T-helper 17 cell (primary cell): ENCODE measurements at places on chromosomes 16 and 17. TPM values are rescaled to one million over a fixed set of nuclear protein-coding genes. Genes with fewer than 3 reads are reported as not detected.

Gene SEPTIN1
- total RNA-seq: 192 TPM

Gene ACE
- total RNA-seq: 21.5 TPM

Gene HP
- total RNA-seq: 0.57 TPM

Gene CD19
- total RNA-seq: 4.0 TPM

Gene EPX
- not detected for total RNA-seq

Gene CDH5
- total RNA-seq: not detected

Gene MT1M
- not detected for total RNA-seq

Gene KRTAP4-4
- total RNA-seq: not detected

Gene NUFIP2
- 76.8 TPM for total RNA-seq

Gene PPL
- total RNA-seq: not detected

Gene FBXO31
- total RNA-seq: 32.7 TPM

Gene VTN
- total RNA-seq: 0.90 TPM

Gene SLFN11
- 26.7 TPM for total RNA-seq

Gene KRT31
- not detected for total RNA-seq

Gene MT1H
- not detected for total RNA-seq

Gene JPH3
- not detected for total RNA-seq

Gene SPNS2
- total RNA-seq: 0.22 TPM

Gene KIF2B
- not detected for total RNA-seq

Gene TP53TG3F
- not detected for total RNA-seq

Gene RRAD
- 0.52 TPM for total RNA-seq
